ENCODE measurements at places on chromosomes 3 and 15.

GRCh38 chr3:63818282-63819150 lies 583 bp upstream of the C3orf49 start:
- peak; percentile 40 for DNase-seq

GRCh38 chr3:125916376-125916978 lies 52.5 kb upstream of the ROPN1B start:
- no peak for DNase-seq

DNA sequence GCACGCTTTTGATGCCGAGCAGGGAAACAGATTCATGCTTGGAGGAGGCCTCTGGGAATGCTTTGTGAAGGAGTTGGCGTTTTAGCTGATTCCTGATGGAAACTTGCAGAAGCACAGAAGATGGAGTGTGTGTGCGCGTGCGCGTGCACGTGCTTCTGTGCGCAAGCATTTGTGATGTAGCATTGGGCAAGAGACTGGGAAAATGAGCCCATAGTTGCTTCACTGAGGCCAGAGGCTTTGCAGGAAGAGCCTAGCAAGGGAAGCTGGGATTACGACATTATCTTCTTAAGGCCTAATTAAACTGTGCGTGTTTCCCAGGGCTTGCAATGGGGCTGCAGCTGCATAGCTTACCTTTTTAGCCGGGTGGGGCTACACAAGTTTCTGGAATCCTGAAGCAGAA lies 18.1 kb upstream of the AGBL1 start:
- no peak for DNase-seq

DNA sequence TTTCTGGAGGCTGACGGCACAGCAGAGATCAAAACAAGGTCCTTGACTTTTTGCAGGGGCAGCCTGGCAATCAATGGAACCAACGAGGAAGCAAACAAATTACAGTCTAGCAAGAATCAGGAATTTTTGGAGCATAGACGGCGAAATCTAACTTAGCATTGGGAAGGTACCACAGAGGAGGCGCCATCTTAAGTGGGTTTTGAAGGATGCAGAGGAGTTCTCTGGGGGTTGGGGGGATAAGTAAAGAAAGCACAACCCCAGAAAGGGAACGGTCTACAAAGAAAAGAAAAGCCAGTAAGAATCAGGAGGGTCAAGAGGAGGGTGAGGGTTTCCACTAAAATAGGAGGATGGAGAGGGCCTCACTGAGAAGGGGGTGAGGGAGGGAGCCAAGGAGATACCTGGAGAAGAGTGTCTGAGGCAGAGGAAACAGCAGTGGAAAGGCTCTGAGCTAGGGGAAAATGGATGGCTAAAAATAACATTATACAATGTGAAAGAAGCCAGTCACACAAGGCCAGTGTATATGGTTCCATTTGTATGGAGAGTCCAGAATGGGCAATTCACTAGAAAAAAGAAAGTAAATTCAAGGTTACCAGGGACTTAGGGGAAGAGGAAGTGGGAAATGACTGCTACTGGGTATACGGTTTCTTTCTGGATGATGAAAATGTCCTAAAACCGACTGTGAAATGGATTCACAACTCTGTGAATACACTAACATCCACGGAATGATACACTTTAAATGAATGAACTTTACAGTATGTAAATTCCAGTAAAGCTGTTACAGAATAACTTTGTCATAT lies 25.2 kb upstream of the IQSEC1 start:
- DNase-seq: no peak

DNA sequence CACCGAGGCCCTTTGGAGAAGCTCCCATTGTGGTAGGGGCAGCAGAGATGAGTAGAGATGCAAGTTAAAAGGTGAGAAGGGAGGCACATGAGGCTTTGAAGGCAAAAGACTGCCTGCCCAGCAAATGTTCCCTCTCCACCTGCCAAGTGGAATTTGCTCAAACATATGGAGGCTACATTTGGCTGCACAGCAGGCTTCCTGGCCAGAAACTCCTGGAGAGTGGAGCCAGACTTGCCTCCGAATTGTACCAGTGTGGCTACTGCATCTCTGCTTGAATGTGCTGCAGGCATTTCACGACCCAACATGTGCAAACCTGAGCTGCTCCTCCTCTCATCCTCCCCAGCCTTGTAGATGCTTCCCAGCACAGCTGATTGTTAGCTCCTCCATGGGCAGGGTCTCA lies 229.2 kb downstream of the ZNF621 start:
- no peak for DNase-seq

DNA sequence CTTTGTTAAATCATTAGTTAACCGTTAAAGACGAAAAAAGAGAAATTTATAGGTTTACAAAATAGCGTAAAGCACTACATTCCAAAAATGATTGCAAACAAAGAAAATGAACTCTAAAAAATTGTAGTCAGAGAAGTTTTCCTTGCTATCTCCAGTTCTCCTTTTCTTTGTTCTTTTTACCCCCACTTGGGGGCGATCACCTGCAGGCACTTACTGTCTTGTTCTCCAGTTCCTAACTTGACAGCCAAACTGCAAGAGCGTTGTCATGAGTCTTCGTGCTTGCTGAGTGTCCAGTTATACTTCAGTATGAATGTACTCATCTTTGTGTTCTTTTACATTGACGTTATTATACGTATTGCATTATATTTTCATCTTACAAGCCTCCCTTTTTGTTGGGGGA lies 54.5 kb downstream of the CHD2 start:
- DNase-seq: no peak

GRCh38 chr15:31221936-31222515 lies 104.6 kb upstream of the KLF13 start:
- DNase-seq: no peak

All from activated T-helper 1 cell treated with anti-CD3 and anti-CD28 coated beads, Interleukin-2, amount 50 U/mL, for 16 hours (primary cell).